ENCODE measurements at places on chromosomes 16 and 17.
A peak's percentile ranks its signal among the peaks of the same experiment; 100 is the strongest.

DNA sequence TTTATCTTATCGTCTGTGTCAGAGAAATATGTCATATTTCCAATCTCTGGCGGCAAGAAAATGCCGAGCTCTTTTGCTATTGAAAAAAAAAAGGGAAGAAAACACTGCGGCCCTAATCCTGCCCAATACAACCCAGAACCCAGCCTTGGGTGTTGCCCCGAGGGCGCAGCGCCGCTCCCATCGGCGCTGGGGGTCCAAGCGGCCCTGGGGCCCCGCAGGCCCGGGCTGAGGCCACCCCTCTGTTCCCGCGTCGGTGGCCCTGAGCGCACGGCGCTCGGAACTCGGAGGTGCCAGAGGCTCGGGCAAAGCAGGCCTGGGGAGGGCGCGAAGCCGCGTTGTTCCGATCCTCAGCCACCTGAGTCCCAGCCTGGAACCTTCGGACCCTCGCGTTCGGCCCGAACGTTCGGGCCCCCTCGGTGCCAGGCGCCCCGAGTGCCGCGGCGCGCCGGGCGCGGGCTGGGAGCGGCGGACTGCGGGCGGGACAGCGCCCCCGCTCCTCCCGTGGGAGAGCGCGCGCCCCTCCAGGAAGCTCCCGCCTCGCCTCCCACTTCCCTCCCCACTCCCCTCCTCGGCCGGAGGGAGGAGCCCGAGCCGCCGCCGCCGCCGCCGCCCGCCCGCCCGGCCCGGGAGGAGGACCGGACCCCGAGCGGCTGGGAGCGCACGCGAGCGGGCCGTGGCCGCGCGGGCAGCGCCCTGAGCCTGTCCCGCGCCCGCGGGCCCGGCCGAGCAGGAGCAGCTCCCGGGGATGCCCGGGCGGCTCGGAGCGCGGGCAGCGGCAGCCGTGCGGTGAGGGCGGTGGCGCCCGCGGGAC is at the start of gene CPNE2:
Gene CPNE2 (plus strand): TSS at position 609 of the 811 bp plus-strand sequence. CDS start 18,160 bp downstream, outside the sequence.
- DNase-seq: no peak

DNA sequence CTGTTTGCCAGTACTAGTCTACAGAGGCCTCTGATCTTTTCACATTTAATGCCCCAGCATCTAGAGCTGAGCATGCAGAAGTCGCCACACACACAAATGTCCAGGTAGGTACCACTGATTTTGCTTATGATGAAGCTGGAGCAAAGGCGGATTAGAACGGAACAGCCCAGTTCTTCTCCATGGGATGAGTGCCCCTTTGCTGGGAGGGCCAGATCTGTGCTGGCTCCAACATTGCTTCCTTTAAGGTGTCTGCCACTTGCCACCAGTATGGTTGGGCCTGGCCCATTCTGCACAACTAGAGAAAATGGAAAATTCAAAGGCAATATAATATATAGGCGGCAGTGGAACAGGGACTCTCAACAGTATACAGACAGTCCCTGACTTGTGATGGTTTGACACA is 2.2 kb upstream of the MNT start:
- no peak for DNase-seq

DNA sequence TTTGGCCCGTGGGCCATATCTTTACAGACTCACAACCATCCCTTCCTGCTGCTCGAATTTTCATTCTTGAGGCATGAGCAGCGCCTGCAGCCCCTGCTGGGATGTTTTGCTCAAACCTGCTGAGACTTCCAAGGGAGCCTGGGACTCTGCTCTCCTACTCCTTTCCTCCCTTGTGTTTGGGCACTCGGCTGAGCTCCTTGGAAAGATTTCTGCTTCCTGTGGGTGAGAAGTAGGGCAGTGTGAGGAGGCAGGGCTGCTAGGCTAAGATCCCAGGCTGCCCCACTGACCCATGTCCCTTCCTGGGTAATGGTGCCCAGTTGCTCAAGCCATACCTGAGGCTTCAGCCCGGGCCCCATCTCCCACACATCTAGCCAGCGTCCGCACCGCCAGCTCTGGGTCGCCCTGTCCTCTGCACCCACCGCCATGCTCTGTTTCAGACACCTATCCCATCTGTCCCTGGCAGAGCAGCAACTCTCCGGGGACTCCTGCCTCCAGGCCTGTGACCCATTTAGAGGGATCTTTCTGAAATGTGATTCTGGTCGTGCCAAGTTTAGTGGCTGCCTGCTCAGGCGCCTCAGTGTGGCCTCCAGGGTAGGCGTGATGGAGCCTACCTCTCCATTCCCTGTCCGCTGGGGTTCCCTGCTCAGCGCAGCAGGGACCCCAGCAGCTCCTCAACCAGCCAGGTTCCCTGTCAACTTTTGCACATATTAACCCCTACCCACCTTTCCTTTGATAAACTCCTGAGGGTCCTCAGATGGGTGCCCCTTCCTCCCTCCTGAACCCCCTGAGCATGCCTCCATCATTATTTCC is 190.1 kb downstream of the CCDC182 start:
- DNase-seq: no peak

GRCh38 chr17:51891936-51892335 is 266.6 kb downstream of the CA10 start:
- no peak for DNase-seq

GRCh38 chr16:47008612-47009011 is 35.1 kb upstream of the DNAJA2 start:
- no peak for DNase-seq

DNA sequence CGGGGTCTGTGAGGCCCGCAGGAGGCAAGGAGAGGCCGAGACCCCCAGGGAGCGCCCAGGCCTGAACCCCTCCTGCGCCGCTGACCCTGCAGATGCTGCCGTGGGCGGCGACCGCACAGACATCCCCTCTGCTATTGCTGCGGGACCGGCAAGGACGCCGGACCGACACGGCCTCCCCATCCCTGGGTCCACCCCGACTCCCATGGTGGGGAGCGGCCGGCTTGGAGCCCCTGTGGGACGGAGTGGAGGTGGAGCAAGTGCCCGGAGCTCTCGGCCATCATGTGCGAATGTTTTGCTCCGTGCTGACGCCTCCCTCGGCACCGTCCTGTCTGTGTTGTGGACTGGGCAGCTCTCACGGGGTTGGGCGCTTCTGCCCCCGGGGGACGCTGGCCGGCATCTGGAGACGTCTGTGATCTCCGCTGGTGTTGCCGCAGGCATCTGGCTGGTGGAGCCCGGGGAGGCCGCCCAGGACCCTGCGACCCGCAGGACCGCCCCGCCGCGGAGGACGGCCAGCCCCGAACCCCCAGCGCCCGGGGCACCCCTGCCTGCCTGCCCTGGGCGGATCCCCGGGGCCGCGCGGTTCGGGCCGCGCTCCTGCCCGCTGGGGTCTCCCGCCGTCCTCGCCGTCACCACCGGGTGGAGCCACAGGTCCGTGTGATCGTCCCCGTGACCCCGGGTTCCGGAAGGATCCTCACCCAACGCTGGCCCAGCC is 12.8 kb upstream of the GNG13 start:
- no peak for DNase-seq

DNA sequence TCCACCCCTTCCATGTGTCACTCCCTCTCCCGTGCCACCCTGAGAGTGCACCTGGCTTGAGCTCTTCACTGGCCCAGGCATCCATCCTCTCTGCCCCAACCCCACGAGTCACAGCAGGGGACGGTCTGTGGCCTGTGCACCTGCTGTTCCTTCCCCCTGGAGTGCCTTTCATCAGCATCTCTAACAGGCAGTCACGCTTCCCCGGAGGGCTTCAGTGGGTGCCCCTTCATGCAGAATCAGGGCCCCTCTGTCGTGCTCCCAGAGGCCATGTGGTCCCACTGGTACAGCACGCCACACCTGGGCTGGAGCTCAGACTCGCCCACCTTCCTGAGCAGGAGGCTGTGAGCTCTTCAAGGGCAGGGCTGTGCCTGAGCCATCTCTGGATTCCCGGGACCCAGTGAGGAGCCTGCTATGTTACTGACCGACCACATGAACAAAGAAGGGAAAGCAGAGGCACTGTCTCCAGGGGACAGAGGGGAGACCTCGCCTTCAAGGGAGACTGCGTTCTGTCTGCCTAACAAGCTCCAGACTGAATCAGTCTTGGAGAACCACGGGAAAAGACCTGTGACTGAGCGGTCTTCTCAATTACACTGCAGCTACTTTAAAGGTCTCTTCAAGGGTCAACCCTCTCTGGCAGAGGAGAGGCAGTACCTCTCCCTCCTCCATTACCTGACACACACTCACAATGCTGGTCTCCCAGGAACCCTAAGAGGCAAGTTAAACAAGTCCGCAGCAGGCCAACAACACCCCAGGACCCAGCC is 78.8 kb upstream of the DOC2B start:
- no peak for DNase-seq

DNA sequence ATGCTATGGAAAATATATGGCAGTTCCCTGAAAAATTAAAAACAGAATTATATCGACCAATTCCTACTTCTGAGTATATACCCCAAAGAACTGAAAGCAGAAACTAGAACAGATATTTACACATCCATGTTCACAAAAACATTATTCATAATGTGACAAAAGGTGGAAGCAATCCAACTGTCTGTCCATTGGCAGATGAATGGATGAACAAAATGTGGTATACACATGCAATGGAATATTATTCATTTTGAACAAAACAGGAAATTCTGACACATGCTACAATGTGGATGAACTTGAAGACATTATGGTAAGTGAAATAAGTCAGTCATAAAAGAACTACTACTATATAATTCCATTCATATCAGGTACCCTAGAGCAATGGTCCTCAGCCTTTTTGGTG is 263.5 kb upstream of the AXIN2 start:
- no peak for DNase-seq

GRCh38 chr16:3009568-3010390 is 2.9 kb upstream of the CLDN9 start:
- DNase-seq: no peak

GRCh38 chr16:67645397-67646121 is 615 bp downstream of the CARMIL2 start:
- peak; percentile 71 for DNase-seq

DNA sequence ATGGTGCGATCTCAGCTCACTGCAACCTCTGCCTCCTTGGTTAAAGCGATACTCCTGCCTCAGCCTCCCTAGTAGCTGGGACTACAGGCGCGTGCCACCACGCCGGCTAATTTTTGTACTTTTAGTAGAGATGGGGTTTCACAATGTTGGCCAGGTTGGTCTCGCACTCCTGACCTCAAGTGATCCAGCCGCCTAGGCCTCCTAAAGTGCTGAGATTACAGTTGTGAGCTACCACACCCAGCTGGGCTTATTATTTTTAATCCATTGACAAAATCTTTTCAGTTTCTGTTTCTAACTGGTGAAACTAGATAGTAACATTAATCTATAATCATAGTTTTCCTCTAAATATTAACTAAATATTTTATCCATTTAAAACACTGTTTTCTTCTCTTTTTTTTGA is 5.9 kb downstream of the FAM234A start:
- no peak for DNase-seq

GRCh38 chr17:36730857-36731490 is 129.6 kb downstream of the MRM1 start:
- no peak for DNase-seq

- no peak for DNase-seq
Measured at GRCh38 chr17:56177361-56177760, 24.1 kb downstream of the ANKFN1 start.

DNA sequence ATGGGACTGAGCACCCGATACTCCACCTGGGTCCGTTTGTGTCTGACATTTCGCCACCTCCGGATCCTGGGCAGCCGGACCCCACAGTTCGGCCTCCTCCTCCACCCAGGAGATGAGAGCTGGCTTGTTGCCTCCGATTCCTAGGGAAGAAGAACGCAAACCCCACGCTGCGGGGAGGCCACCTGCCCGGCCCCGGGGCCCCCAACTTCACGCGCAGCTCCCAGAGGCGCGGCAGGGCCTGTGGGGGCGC is 542 bp downstream of the ZNF764 start:
- DNase-seq: no peak

DNA sequence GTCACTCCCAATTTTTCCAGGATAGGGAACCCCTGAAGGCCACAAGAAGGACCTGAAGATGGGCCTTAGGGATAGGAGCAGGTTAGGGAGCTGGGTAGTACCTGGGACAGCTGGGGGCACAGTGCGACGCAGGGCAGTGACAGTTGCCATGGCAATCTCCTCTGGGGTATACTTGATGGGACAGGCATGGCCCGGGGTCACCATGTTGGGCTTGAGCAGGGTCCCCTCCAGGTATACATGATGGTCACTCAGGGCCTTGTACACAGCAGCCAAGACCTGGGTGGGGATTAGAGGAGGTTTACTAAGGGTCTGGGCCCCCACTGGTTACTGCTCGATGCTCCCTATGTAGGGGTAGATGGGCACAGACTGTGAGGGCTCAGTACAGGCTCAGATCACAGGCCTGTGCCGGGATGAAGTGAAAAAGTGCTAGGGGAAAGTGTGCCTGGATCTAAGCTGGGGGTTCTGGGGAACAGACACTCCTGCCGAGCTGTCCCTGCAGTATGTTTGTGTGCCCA is 2.7 kb downstream of the ALDOC start:
- peak; percentile 64 for DNase-seq

DNA sequence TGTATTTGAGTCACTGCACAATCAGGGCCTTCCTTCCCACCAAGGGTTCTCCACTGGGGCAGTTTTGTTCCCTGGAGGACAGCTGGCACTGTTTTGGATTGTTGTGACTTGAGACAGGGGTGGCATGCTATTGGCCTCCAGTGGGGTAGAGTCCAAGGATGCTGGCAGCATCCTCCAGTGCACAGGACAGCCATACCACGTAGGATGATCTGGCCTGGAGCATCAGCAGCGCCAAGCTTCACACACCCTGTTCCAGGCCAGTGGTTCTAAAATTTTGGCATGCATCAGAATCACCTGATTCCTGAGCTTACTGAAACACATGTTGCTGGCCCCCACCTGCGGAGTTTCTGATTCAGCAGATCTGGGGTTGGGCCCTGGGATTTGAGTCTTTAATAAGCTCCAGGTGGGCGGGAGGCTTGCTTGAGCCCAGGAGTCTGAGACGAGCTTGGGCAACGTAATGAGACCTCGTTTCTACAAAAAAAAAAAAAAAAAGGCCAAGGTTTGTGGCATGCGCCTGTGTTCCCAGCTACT is 83.2 kb downstream of the MGAT5B start:
- no peak for DNase-seq

DNA sequence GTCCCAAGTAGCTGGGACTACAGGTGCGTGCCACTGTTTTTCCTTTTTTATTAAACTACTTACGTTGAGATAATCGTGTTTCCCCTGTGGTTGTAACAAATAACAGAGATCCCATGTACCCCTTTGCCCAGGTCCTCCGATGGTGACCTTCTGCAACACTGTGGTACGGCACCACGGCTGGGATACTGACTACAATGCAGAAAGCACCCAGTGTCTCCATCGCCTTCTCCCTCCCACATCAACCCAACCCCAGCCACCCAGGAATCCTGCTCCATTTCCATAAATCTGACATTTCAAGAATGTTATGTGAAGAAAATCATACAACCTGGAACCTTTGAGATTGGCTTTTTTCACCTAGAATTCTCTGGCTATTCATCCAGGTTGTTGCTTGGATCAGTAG is 22.1 kb downstream of the MPRIP start:
- no peak for DNase-seq

DNA sequence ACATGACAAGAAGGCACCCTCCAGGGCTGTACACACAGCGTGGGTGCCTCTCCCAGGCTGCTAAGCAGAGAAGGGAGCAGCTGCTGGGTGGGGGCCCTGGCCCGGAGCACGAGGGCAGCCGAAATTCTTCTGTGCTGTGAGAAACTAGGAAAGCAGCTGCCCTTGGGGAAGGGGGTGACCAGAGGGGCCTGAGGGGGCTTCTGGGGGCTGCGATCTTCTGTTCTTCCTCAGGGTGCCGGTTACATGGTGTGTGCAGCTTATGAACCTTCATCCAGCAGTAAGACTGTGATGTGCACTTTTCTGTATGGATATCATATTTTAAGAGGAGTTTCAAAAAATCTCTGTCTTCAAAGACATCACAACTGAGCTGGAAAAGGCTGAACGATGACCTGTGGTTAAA is 43.2 kb upstream of the METRNL start:
- no peak for DNase-seq

Measured in coronary artery (tissue), 2 donors.